Activated CD8-positive, alpha-beta T cell treated with anti-CD3 and anti-CD28 coated beads for 36 hours (primary cell): ENCODE measurements at places on chromosomes 2 and 18. TPM values are rescaled to one million over a fixed set of nuclear protein-coding genes. Genes with fewer than 3 reads are reported as not detected.
A peak's percentile ranks its signal among the peaks of the same experiment; 100 is the strongest.

DNA sequence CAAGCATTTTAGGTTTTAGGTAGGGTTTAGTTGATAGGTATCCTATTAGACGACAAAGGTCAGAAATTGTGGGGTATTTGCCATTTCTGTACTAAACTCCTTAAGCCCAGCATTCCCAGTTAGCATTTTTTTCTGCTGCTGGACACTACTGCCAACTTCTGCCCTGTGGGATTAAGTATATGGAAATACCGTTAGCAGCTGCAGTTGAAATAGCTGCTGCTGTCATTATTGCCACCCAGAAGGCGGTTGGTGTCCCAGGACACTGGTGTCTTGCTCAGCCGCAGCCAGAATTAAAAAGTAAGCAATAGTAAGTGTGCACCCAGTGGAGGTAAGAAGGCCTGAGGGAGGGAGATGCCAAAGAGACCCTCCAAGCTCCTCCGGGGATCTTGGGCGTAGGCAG is 1.9 kb upstream of the UXS1 start:
- no peak for DNase-seq

DNA sequence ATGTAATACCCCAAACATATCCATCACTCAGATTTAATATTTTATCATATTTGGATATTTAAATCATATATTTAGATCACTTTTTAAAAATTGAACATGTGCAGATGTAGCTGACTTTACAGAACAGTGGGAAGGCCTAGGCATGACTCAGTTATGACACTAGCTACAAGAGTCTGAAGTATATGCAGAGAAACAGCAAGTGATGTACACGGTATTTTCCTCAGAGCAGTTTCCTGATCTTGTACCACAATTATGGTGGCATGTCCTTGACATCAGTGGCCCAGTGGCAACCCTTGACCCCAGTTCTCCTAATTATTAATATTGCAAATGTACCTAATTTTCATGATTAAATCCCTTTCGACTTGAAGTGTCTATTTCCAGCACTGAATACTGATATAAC is 28.2 kb downstream of the CDKL4 start:
- peak; percentile 21 for DNase-seq

DNA sequence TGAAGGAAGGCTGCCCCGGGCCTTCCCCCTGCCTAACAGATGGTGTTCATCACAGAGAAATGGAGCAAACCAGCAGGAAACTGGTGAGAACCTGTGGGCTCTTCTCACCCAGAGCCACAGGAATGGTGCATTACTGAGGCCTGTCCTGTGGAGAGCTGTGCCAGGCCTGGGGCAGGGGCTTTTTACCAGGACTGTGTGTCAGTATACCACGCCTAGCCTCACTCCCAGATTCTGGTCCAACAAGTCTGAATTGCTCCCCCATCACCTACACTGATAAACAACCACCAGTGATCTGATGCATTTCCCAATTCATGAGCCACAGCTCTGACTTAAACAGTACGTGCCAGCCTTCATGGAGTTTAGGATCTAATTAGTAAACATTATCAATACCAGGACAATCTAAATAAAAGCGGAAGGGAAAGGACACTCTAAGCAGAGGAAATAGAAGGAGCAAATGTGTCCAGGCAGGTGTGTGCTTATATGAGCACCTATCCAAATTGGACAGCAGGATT is 8.9 kb upstream of the DGUOK start:
- no peak for DNase-seq

- DNase-seq: no peak
These were observed 183.5 kb upstream of the GCFC2 start for GRCh38 chr2:75894170-75894569.

DNA sequence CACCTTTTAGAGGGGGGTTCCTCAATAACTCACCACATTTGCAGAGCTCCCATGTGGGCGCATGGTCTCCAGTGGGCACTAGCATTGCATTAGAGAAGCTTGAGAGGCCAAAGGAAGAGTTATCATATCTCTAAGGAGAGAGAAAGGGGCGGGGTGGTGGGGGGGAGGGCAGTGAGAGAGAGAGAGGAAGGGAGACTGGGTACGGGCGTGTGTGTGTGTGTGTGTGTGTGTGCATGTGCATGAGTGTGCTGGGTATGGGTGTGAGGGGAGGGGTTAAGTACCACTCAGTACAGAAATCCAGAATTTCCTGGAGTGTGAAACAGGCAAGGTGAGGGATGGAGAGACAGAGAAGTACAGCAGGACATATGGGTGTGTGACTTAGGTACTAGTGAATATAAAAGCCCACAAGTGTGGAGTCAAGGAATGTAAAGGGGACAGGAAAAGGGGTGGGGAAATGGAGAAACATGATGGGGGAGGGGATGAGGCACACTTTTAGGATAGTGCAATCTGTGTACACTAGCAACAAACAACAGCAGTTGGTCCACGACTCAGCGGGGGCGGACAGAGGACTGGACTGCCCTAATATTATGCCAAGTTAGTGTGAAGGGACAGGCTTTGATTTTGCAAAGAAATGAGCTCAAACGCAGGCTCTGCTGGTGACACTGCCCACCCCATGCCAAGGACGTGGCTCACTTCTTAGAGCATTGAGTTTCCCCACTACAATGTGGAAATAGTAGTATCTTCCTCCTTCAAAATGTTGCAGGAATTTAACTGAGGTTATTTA is 91.3 kb downstream of the SPRED2 start:
- no peak for DNase-seq

DNA sequence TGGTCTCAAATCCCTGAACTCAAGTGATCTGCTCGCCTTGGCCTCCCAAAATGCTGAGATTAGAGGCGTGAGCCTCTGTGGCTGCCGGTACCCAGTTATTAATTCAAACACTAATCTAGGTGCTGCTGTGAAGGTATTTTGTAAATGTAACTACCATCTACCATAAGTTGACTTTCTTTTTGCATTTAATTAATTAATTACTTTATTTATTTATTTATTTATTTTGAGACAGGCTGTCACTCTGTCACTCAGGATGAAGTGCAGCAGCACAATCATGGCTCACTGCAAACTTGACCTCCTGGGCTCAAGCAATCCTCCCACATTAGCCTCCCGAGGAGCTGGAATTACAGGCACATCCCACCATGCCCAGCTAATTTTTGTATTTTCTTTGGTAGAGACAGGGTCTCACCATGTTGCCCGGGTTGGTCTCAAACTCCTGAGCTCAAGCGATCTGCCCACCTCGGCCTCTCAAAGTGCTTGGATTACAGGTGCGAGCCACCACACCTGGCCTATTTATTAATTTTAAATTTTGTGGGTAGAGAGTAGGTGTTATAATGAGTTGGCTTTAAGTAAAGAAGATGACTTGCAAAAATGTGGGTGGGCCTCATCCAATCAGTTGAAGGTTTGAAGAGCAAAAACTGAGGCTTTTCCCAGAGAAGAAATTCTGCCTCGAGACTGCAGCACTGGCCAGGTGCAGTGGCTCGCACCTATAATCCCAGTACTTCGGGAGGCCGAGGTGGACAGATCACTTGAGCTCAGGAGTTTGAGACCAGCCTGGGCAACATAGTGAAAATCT is 17.3 kb upstream of the NMUR1 start:
- no peak for DNase-seq

- DNase-seq: no peak
These were observed 246.1 kb downstream of the FBXO15 start for GRCh38 chr18:73901566-73901965.

GRCh38 chr18:48238636-48239035 is 170.5 kb downstream of the ZBTB7C start:
- no peak for DNase-seq

- DNase-seq: no peak
These were observed 2.0 kb downstream of the RAB27B start for GRCh38 chr18:54830260-54830659.

GRCh38 chr2:127906206-127906926 is 20.6 kb upstream of the AMMECR1L start:
- no peak for DNase-seq

GRCh38 chr2:26735097-26735496 is 29.0 kb upstream of the SLC35F6 start:
- DNase-seq: no peak

DNA sequence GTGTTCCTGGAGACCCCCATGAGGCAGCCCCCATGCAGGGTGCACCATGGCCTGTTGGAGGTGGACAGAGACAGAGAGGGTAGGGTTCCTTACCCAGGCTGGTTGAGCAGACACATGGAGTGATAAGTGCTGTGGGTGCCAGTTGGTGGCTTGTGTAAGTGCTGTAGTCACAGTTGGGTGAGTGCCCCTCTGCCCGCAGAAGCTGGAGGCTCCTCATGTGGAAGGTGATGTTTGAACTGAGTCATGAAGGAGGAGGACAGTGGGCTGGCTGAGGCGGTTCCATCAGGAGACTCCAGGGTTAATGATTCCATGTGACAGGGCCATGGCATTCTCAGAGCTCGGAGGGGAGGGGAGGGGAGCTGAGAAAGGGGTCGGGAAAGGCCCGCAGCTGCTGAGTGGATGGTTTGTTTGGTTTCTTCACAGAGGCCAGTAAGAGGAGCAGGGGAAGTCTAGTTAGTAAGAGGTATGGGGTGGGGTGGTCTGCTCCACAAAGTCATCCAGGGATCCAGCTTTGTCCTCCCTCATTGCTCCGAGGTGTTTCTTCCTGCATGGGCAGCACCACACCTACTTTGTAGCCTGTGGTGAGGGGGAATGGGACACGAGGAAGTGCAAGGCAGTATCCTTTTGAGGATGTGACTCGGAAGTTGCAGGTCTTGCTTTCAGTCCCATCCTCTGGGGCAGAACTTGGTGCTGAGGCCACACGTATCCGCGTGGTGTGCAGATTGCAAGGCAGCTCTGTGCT is 13.6 kb downstream of the IMPA2 start:
- no peak for DNase-seq

- DNase-seq: peak; percentile 49
These were observed 175.7 kb downstream of the SOCS6 start for GRCh38 chr18:70464343-70465114.

- peak; percentile 20 for DNase-seq
These were observed 7.5 kb upstream of the BCL11A start for GRCh38 chr2:60560734-60561644.

- no peak for DNase-seq
These were observed 9.5 kb upstream of the SMAD7 start for GRCh38 chr18:48959921-48960920.

The SERPINB2 gene
- total RNA-seq: not detected

The EVX2 gene
- total RNA-seq: not detected

The ST3GAL5 gene
- total RNA-seq: 21.5 TPM

The EFEMP1 gene
- not detected for total RNA-seq

The RAMP1 gene
- 1.0 TPM for total RNA-seq

The RGPD5 gene
- 35.4 TPM for total RNA-seq
